Esophagus squamous epithelium (tissue), 5 donors: ENCODE measurements at places on chromosomes 13 and 19.

DNA sequence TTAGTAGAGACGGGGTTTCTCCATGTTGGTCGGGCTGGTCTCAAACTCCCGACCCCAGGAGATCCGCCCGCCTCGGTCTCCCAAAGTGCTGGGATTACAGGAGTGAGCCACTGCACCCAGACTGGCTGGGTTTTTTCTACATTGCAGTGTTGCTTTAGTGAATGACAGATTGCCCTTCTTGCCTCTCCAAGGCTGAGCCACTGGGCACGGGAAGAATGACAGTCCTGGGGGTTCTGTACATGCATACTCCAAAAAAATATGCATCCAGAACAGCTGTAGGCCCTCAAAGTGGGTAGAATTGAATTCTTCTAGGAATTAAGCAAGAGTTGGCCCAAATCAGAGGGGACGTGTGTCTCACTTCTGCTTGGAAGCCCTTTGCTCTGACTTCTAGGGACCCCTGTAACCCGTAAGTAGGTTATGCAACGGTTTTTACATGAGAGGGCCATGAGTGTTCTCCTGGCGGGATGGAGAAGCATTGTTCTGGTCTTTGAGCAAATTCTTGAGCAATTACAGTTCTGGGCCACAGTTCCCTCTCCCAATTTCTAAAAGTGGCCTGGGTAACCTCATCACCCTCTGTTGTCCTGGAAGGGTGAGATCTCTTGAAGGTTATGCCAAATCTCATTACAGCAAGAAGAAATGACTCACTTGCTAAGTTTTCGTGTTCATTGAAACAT, 3.6 kb downstream of the ACTN4 start:
- DNase-seq: no peak

DNA sequence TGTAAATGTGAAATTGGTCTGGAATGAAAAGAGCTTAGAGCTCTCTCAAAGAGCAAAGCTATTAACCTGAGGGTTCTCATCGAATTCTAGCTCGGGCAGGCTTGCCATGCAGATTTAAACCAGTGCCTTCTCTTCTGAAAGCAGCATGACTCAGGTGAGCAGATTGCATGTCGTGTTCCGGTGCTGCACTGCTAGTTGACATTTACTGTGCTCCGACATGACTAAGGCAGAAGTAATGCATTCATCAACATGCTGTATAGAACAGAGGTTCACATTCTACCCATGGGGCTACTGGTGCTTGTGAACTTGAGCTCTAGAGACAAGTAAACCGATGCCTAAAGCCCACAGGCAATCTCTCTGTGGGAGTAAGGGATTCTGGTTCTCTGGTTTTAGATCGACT, 947.7 kb downstream of the EFNB2 start:
- DNase-seq: no peak

- DNase-seq: no peak
Measured at GRCh38 chr13:24063281-24063877, 97.1 kb upstream of the SPATA13 start.

DNA sequence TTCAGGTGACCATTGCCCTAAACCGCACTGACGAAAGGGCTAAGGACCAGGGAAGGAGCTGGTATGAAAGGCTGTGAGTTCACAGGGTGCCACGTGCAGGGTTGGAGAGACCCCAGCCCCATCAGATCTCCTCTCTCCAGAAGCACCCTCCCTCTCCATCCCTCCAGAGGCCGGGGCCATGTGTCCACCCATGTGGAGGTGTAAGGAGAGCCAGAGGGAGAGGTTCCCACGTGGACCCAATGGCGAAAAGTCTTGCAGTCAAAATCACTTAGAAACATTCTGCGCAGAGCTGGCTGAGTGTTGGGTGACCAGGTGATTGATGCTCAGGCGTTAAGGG, 168.3 kb downstream of the COL4A1 start:
- DNase-seq: no peak

- DNase-seq: no peak
Measured at GRCh38 chr19:5843295-5843927, 3.9 kb upstream of the FUT6 start.

- no peak for DNase-seq
Measured at GRCh38 chr13:29991343-29991742, 140.9 kb upstream of the UBL3 start.

DNA sequence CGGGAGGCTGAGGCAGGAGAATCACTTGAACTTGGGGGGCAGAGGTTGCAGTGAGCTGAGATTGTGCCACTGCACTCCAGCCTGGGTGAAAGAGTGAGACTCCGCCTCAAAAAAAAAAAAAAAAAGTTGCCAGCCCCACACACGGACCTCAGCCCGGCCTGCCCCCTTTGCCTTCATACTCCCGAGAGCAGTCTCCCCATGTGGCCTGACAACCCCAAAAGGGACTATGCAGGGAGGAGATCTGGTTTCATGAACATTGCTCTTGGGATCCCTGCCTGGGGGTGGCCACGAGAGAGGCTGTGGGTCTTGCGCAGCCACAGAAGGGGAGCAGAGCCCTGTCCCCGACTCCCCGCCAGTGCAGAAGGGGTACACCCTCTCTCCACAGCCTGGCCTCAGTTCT, 30.9 kb upstream of the ADGRE5 start:
- no peak for DNase-seq

- DNase-seq: peak; percentile 9
Measured at GRCh38 chr13:32587011-32587810, 959 bp downstream of the PDS5B start.

DNA sequence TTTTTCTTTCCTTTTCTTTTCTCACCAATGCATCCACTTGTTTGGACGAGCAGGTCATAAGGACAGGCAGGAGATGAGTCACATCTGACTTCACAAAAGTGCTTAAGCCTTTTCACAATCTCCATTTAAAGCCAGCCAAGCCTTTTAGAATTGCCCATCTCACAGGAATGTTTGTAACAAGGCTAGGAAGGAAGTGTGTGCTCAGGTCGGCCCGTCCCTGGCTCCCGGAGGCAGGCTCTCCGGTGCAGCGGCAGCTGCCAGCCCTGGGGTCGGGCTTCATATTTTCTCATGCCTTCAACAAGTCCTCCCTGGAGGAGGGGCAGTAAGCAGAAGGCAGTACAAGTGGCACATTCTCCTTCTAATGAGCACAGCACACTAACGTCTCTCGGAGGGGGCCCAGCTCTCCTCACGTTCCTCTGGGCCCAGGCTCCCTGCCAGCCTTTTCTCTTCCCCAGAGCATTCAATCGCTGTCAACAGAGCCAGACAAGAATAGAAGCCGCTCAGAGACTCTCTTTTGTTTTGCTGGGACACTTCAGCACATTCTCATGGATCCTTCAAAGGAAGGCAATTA, 180.5 kb downstream of the COL4A1 start:
- DNase-seq: no peak

DNA sequence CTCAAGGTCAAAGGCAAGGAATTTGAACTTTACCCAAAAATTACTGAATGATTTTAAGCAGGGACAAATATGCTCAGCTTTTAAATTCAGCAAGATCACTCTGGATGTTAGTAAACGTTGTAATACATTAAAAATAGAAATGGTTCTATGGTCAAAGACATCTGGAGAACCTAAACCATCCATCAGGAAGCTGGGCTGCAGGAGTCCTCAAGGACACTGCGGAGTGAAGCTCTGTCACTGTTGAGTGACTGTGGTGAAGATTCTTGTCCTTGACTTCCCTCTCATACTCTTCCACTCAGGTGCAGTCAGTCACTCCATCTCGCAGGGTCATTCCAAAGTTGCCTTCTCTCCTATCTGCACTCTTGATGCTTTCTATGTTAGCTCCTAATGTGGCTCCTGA, 450.7 kb downstream of the FOXO1 start:
- no peak for DNase-seq

DNA sequence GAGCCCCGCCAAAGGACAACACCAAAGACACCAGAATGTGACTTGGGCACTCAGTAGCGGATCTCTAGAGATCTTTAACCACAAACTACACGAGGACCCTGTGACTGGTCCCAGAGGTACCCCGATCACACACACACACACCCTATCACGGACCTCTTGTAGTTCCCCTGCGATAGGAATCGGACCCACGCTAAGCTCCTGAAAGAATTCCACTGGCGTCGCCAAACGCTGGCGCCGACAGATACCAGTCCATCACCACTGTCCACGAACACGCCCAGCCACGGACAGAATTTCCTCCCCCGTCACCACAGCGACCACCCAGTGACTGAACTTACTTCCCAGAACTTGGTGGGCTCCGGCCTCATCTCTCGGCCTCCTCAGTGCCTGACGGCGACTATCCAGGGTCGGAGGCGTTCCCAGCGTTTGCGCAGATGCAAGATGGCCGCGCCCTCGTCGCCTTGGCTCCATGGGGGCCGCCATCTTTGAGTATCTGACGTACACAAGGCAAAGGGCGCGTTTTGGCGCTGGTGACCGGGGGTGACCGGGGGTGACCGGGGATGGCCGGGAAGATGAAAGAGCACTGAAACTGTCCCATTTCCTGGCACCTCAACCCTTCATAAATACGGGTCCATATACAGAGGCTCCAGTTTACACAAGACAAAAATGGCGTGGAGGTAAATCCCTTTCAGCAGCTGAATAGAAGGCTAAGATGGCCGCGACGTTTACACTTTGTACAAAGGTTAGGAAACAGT, at the start of gene ZNF615:
ZNF615 (minus strand) TSS at position 406 of the 752 bp plus-strand sequence. CDS start 4,500 bp downstream, outside the sequence.
- peak; percentile 32 for DNase-seq

GRCh38 chr13:27978301-27978968, 9.3 kb upstream of the CDX2 start:
- DNase-seq: no peak

- DNase-seq: no peak
Measured at GRCh38 chr13:66341635-66342377, 888.3 kb downstream of the PCDH9 start.

- no peak for DNase-seq
Measured at GRCh38 chr19:55486971-55487923, 989 bp upstream of the SSC5D start.

DNA sequence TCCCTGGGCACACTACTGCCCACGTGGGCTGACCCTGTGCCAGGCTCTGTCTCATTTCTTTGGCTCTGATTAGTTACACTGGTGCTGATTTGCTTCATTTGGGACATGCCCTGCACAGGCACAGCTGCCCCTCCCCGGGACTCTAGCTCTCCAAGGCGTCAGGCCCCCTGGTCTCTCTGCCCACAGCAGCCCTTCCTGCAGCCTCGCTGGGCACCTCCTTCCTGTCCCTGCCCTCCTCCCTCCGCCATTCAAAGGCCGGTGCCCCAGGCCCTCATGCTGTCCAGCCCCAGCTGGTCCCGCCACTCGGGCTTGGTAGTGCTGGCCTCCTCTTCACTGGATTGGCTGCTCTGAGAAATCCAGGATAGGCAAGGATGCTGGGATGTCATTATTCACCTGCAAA, 73.1 kb downstream of the ERICH6B start:
- no peak for DNase-seq

DNA sequence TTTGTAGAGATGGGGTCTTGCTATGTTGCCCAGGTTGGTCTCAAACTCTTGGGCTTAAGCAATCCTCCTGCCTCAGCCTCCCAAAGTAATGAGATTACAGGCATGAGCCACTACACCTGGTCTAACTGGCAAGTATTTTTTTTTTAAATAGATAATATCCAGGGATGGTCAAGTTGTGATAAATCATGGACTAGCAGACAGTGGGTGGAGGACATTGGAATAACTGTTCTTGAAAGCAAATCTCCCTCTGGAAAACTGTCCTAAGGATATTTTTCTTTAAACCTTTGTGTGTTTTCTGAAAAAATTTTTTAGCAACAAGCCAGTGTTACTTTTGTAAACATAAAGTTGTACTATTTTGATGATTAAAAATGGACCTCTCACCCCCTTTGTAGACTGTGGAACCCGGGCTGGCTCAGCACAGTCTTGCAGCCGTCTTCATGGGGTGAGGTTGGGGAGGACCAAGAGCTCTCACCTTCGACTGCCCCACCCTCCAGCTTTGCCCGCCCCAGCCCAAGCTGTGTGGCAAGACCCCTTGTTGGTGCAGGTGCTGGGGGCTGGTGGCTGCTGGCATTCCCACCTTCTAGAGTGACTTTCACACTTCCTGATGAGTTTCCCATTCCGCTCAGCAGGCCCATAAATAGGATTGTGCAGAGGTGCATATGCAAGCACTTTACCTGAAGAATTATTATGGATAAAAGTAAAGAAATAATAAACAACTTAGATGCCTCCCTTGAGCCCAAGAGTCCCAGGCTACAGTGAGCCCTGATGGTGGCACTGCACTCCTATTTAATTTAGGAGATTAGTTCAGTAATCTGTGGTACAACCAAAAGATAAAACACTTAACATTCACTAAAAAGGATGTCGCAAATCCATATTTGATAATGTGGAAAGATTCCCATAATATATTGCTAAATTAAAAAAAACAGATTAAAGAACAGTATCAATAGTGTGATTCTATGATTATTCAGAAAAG, 107.3 kb downstream of the GADD45B start:
- no peak for DNase-seq

DNA sequence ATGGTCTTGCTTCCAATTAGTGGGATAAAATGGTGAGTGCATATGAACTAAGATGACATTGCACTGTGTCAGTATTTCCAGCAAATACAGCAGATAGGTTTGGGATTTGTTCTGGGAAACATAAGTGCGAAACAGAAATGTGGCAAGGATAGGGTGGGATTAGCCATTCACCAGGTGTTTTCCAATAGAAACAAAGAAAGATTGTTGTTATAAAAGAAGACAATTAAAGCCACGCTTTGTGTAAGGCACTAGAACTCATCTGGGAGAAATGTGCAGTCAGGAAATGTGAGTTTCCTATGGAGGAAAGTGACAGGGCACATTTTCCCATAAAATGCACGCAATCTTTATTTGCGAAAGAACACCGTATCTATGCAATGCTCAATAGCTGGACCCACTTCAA, 1547.8 kb downstream of the EFNB2 start:
- DNase-seq: no peak

- DNase-seq: no peak
Measured at GRCh38 chr13:80160110-80160509, 180.8 kb downstream of the SPRY2 start.

- DNase-seq: no peak
Measured at GRCh38 chr19:32605544-32605943, 24.6 kb downstream of the PDCD5 start.

DNA sequence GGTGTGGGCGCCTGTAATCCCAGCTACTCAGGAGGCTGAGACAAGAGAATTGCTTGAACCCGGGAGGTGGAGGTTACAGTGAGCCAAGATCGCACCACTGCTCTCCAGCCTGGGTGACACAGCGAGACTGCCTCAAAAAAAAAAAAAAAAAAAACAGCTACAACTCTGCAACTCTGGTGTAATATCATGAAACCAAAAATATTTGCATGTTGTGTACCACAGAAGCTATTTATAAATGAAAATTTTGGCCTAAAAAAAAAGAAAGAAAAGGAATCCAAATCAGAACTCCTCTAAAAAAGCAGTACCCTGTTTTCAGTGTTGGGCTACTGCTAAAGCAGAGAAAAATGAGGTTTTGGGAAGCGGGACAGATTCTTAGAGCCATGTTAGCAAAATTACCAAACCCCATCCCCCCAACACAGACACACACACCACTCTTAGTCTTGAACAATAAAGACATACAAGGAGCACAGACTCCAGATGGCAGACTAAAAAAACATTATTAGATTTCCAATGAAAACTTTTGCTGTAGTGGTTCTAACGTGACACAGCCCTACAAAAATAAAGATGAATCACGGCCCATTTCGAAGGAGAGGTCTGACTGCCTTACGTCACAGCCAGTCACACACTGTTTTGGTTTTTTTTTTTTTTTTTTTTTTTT, 51.5 kb downstream of the INSR start:
- DNase-seq: no peak

- DNase-seq: no peak
Measured at GRCh38 chr13:39864221-39864620, 208.8 kb downstream of the COG6 start.

GRCh38 chr19:28397306-28397705, 815.6 kb downstream of the UQCRFS1 start:
- DNase-seq: no peak
